Caki2 (cell line): ENCODE measurements at places on chromosomes 16 and 17. TPM values are rescaled to one million over a fixed set of nuclear protein-coding genes. Genes with fewer than 3 reads are reported as not detected.
A peak's percentile ranks its signal among the peaks of the same experiment; 100 is the strongest.

- peak; percentile 68 for DNase-seq
Measured at GRCh38 chr17:71765437-71765836, 355.4 kb upstream of the SOX9 start.

GRCh38 chr16:11203111-11203623 is 52.8 kb downstream of the SOCS1 start:
- DNase-seq = peak; percentile 77

DNA sequence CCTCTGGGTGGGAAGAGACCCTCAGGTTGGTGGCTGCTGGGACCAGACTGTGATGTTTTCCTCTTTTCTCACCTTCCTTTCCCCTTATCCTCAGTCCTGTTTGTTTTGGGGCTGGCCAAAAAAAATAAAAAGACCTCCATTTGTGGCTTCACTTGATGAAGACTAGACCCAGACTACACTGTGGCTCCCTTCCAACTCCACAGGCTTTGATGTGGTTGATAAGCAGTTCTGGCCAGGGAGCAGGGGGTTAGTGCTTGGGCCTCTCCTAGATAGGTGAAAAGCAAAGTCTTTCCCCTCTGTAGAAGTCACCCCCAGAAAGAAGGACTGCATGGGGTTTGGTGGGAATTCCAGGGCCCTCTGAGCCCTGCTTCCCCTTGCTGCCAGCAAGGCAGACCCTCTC is 11.2 kb upstream of the ADAM11 start:
- DNase-seq = no peak

- DNase-seq = no peak
Measured at GRCh38 chr17:57873261-57874057, 23.6 kb upstream of the MRPS23 start.

GRCh38 chr16:29900888-29901606 is 759 bp downstream of the ASPHD1 start:
- DNase-seq = no peak

GRCh38 chr16:3950343-3951193 is 70.1 kb upstream of the CREBBP start:
- DNase-seq = peak; percentile 97

DNA sequence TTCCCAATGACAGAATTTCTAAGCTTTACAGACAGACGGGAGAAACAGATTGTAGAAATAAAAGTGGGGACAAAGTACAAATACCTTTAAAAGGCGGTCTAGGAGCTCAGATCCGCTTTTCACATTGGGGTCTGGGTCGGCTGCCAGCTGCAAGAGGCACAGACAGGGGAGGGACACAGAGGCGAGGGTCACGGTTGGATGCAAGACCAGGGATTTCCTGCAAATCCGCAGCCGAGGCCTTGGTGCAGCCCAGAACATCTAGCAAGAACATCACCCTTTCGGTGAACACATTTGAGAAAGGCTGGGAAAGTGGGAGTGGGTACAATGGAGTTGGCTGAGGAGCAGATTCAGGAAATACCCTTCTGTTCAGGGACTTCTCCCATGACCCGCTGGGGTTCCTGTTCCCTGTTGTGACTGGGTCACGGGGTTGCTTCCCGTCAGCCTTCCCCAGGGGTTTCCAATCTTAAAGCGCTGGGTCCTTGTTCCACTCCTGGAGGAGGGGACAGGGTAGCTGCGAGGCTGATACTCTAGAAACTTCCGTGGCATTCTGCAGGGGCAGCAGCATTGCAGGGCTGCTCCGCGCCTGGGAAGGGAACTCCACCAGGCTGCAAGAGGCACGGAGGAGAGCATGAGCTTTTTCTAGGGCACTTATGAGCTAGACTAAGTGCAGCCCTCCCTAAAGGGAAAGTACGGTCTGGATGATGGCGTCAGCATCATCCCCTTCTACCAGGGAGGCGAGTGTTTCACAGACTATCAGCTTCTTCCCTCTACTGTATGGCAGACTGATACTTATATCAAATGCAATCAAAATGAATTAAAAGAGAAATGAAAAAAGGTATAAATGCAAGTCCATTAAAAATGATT is 16.0 kb downstream of the VAC14 start:
- no peak for DNase-seq

DNA sequence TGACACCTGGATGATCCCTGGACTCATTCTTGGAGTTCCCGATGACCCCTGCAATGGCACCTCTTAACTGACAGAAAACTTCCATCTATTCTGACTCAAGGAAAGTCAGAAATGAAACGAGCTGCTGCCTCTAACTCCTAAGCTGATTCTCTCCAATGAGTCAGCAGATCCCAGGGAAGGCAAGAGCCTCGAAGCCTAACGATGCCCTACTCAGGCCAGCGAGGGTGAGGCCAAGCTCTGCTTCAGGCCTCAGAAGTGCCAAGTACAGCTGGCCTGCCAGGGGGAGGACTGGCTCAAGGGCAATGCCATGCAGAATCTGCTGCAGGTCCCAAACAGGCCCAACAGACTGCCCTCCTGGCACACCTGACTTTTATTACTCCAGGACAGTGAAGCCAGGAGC is 36.3 kb downstream of the PLXDC1 start:
- peak; percentile 37 for DNase-seq

DNA sequence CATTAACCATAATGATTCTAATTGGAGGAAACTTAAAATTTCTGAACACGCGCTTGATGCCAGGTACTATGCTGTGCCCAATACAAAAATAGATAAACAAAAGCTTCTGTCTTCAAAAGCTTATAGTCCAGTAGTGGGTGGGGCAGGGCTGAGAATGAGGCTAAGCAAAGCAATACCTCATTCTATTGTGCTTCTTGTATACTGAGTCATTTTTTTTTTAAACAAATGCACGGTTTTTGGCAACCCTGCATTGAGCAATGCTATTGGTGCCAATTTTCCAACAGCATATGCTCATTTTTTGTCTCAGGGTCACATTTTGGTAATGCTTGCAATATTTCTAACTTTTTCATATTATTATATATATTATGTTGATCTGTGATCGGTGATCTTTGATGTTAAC is 34.7 kb upstream of the HNF1B start:
- no peak for DNase-seq

GRCh38 chr16:13940397-13940933 is 20.5 kb downstream of the ERCC4 start:
- DNase-seq = no peak

Gene USP7
- 14.9 and 27.2 TPM in 2 replicates for total RNA-seq

Gene ACAP1
- total RNA-seq = 2.3 and 26.4 TPM in 2 replicates

Gene CTRB2
- total RNA-seq = not detected in 2 replicates

Gene TNFSF13
- 5.1 and 6.2 TPM in 2 replicates for total RNA-seq

Gene AOC3
- total RNA-seq = 0.17 TPM in 1 of 2 replicates, not detected in the other

Gene CHST5
- total RNA-seq = not detected in 2 replicates

Gene CDC27
- total RNA-seq = 47.6 and 115 TPM in 2 replicates

Gene SLC16A11
- not detected in 2 replicates for total RNA-seq

Gene MTHFSD
- 8.2 and 22.6 TPM in 2 replicates for total RNA-seq

Gene C17orf100
- total RNA-seq = 5.7 and 6.4 TPM in 2 replicates

Gene CTRB1
- not detected in 2 replicates for total RNA-seq

Gene RAMP2
- not detected in 2 replicates for total RNA-seq

Gene GPR139
- total RNA-seq = not detected in 2 replicates

Gene KRTAP3-2
- not detected in 2 replicates for total RNA-seq
